ENCODE measurements at places on chromosomes 7 and 10. TPM values are rescaled to one million over a fixed set of nuclear protein-coding genes. Genes with fewer than 3 reads are reported as not detected.

Gene LOXL4
- total RNA-seq = not detected

DNA sequence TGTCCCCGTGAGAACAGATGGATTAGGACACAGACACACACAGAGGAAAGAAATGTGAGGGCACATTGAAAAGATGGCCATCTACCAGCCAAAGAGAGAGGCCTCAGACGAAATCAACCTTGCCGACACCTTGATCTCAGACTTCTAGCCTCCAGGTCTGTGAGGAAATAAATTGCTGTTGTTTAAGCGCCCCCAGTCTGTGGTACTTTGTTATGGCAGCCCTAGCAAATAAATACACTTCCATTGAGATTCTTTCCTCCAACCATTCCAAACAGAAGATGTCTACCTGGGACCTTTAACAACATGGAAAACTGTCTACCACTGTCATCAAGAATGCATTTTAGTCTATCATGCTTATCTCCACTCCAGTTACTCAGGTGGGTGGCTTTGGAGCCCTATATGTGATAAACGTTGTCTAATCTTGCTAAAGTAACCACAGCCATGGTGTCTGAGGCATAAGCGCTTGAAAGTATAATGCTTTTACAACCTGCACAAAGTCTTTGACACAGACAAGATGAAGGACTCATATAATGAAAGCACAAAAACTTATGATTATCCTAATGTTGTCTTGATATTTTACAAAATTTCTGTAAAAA, 244.3 kb downstream of the MTERF1 start:
- H3K27ac ChIP-seq = no peak overlapping the region
- H3K36me3 ChIP-seq = no peaks in the 10 kb centered on the region
- H3K4me3 ChIP-seq = no peak overlapping the region
- H3K4me1 ChIP-seq = no peaks in the 10 kb centered on the region
- no peaks in the 10 kb centered on the region for H3K27me3 ChIP-seq
- DNase-seq = no peak

DNA sequence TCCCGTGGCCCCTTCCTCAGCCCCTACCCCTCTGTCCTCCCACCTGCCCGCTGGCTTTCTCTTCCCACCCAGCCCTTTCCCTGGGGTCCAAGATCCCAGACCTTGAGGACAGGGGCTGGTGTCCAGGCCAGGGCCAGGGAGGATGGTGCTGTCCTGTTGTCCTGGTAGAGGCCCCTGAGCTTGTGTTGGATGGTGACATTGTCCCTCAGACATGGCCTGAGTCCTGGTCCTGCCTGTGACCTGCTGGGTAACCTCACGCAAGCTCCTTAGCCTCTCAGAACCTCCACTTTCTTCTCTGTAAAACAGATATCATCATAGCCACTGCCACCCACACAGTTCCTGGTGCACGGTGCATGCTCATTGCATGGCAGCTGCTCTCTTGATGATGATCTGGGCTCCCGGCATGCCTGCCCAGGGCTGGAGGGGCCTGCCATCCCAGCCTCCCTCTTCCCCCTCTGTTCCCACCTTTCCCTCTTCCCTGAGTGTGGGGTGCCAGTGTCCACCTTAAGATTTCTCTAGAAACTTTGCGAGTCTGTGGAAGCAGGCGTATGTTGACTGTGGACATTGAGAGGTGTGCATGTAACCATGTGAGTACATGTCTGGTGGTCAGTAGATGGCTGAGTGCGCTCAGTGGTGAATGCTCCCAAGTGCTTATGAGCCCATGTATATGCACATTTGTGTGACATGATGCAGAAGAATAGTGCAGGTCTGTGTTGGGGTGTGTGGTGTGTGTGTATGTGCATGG, 60.4 kb downstream of the NEURL1 start:
- H3K4me3 ChIP-seq = no peak overlapping the region
- H3K27me3 ChIP-seq = peaks cover 33% of the 10 kb centered on the region
- DNase-seq = peak; percentile 58
- H3K4me1 ChIP-seq = peaks cover 24% of the 10 kb centered on the region
- no peak overlapping the region for H3K27ac ChIP-seq
- no peaks in the 10 kb centered on the region for H3K36me3 ChIP-seq

Gene TSPAN15
- 2.5 TPM for total RNA-seq

GRCh38 chr7:108087778-108088177, 42.4 kb downstream of the LAMB4 start:
- no peaks in the 10 kb centered on the region for H3K4me1 ChIP-seq
- no peaks in the 10 kb centered on the region for H3K27me3 ChIP-seq
- H3K36me3 ChIP-seq = no peaks in the 10 kb centered on the region
- H3K27ac ChIP-seq = no peak overlapping the region
- no peak overlapping the region for H3K4me3 ChIP-seq

Gene LRRC18
- not detected for total RNA-seq

Gene TTYH3
- 19.9 TPM for total RNA-seq

Data from activated CD8-positive, alpha-beta memory T cell treated with anti-CD3 and anti-CD28 coated beads, Interleukin-2, amount 10 ng/mL, durations not matched to agents 7 days and 5 days (primary cell).